ENCODE measurements at places on chromosomes 7 and 10. TPM values are rescaled to one million over a fixed set of nuclear protein-coding genes. Genes with fewer than 3 reads are reported as not detected.

The SPDYE11 gene
- total RNA-seq, result not detected

The FBXW4 gene
- 37.1 TPM for total RNA-seq

DNA sequence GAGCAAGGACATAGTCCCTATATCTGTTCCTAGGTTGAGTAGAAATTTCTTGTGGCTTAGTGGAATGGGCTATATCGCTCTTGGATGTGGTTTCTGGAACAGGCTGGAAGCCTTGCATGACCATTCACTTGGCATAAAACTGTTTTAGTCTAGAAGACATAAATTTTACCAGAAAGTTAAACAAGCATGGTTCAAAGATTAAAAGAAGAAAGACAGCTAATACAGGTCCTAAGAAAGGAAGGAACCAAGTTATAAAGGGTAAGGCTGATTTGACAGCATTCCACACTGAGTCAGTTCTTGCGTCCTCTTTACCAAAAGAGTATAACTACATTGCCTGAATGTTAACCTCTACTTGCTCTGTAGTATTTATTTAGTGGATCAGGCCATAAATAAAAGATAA, 724.2 kb downstream of the SORCS1 start:
- ATAC-seq, result peak; percentile 89

The AKR1D1 gene
- total RNA-seq, result not detected

DNA sequence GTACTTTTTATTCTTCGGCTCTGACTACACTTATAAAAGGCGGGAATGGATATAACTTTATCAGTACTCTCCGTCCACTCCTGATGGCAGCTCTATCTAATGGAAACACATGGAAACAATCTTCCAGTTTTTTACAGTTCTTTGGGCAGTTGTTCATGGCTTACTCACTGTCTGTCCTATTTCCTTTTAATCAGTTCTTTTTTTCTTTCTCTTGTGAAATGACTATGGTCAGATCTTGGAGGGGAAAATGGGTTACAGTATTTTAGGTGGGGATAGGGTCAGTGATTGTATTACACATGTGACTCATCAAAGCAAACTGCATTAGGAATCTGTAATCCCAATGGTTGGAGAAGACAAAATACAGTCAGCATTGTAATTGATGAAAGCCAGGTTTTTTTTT, 112.4 kb downstream of the BICC1 start:
- no peak for ATAC-seq

GRCh38 chr7:102320601-102321350, 34.1 kb downstream of the SH2B2 start:
- no peak for ATAC-seq

- ATAC-seq, result no peak
Observed at GRCh38 chr7:79723833-79724618, 270.6 kb upstream of the MAGI2 start.

DNA sequence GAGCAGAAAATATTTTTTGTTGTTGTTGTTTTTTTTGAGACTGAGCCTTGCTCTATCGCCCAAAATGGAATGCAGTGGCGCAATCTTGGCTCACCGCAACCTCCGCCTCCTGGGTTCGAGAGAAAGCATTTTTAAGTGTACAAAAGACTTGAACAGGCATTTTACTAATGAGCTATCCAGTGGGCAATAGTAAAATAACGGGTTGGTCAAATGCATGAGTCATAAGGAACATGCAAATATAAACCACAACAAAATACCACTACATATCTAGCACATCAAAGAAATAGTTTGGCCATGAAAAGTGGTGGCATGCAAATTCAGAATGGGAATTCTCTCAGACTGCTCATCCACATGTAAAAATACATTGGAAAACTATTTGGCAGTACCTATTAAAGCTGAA, 71.7 kb upstream of the TMEM106B start:
- ATAC-seq, result no peak

The AQP1 gene
- 42.3 TPM for total RNA-seq

The HMX2 gene
- not detected for total RNA-seq

The CHST3 gene
- 9.0 TPM for total RNA-seq

DNA sequence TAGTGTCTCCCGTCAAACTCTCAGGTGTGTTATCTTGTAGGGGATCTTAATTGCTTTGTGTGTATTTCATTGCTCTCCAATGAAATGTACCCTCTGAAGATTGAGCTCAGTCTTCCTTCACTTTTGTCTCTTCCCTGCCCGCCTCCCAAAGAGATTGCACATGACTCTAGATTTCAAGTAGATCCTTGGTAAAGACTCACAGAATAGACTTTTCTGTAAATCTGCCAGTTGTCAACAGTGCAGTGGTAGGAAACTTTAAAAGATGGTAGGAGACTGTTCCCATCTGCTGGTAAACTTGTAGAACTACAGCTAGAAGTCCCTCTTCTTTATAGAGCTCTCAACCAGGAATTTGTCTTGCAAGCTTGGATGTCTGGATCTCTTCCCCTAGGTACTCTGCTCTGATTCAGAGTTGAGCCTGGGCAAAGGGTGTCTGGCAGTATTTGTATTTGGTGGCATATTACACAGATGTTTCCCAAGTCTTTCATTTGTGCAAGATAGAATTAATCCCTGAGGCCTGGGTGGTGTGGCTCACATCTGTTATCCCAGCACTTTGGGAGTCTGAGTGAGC, 9.6 kb downstream of the CCL26 start:
- ATAC-seq, result peak; percentile 88

- ATAC-seq, result no peak
Observed at GRCh38 chr7:94145602-94146001, 141.4 kb upstream of the BET1 start.

The ACTL6B gene
- total RNA-seq, result not detected

GRCh38 chr7:129742256-129742655, 130.7 kb downstream of the NRF1 start:
- ATAC-seq, result no peak

- ATAC-seq, result no peak
Observed at GRCh38 chr7:140617081-140617480, 23.5 kb downstream of the DENND2A start.

DNA sequence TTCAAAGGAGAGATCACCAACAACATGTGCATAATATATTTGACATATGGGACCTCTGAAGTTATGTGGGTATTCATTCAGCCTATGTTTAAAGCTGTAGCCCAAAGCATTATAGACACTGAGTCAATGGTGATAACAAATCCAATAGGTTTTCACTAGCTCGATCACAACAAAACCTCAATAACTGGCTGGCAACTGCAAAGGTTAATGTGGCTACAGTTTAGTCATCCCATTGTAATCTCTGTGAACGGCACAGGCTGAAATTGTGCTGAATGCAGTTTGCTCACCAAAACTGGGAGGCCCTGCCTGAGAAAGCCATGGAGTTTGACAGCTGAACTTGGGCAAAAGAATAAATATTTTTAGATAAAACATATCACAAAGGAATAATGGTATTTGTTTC, 152.4 kb upstream of the ADO start:
- no peak for ATAC-seq

- peak; percentile 15 for ATAC-seq
Observed at GRCh38 chr10:75612904-75613684, 181.7 kb downstream of the LRMDA start.

- peak; percentile 90 for ATAC-seq
Observed at GRCh38 chr7:134546955-134547354, 2.0 kb upstream of the AKR1B15 start.

DNA sequence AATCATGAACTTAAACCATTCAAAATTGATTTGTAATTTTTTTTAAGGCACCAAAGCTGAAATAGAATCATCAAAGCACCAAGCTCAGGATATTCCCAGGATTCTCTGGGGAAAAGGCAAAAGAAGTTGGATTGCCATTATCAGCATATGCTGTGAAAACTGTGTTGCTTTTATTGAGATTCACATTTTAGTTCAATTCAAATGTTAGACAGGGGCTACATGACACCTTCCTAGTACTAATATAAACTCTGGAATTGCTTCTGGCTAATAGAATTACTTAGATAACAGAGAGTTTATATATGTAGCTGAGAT, 4.3 kb upstream of the NDST2 start:
- no peak for ATAC-seq

The GRM3 gene
- total RNA-seq, result not detected

DNA sequence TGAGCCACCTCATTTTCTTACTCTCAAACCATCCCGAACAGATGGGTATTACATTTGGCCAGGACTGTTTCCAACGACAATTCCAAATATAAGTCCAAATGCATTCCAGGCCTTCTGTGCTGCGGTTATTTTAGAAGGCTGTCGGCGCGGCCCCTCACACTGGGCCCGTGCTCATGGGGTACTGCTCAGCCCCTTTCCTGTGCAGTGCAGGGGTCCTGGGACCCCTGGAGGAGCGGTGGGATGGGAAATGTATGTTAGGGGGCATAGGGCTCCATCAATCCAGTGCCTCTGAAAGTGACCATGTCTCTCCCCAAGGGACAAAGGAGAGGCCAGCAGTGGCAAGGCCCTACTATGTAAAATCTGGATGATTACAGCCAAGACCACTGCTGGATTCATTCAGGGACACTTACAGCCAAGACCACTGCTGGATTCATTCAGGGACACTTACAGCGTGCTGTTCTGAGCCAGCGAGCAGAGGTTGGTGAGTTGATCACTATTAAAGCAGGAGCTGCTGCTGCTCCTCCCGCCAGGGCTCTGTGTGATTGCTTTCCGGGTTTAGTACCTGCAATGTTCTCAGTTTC, 66.3 kb downstream of the CHST15 start:
- no peak for ATAC-seq

GRCh38 chr7:151273651-151274390, 25.3 kb upstream of the SMARCD3 start:
- no peak for ATAC-seq

- no peak for ATAC-seq
Observed at GRCh38 chr10:32948451-32948850, 9.6 kb downstream of the ITGB1 start.
